ENCODE measurements at places on chromosomes 3 and 15. TPM values are rescaled to one million over a fixed set of nuclear protein-coding genes. Genes with fewer than 3 reads are reported as not detected.
A peak's percentile ranks its signal among the peaks of the same experiment; 100 is the strongest.

DNA sequence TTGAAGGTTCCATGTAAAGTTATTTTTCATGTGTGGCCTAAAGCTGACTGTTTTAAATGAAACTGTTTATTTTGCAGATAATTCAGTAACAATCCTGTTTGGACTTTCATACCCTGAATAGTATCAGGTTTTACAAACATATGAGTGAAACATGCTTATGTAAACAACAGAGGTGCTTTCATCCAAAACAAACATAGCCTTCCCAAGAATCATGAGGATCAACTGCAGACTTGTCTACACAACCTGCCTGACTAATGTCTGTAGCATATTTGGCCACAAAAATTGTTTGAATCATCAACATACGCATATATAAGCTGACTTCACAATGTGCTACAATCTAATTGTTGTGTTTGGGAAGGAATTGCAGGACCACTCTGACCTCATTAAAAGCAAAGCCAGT, 190.4 kb downstream of the DIPK2A start:
- peak; percentile 39 for DNase-seq

- DNase-seq = peak; percentile 65
Measured at GRCh38 chr3:39189959-39190269, 2.5 kb downstream of the XIRP1 start.

DNA sequence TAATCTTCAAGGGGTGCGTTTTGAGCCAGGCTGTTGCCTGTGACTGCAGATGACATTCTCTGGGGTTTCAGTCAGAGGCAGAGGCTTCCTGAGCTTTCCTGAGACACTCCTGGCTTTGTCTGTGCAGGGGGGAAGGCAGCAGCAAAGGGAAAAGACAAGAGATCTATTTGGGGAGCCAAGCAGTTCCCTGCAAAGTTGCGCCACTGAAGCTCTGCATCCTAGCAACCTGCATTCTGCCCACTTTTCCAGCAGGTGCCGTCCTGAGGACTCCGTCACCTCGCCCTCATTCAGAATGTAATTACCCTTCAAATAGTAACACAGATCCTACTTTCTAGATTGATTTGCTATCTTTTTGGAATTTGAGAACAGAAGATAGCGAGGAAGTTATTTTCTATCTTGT, 1.9 kb upstream of the TMEM158 start:
- DNase-seq = no peak

TRPM1 gene
- 0.02 TPM for total RNA-seq

TMEM212 gene
- total RNA-seq = not detected

All from M059J (cell line).